ENCODE measurements at places on chromosomes 2 and 18.

- DNase-seq, result no peak
These were observed 65.4 kb upstream of the DSG1 start for GRCh38 chr18:31252522-31252921.

GRCh38 chr18:33914399-33914798, 310.3 kb downstream of the NOL4 start:
- no peak for DNase-seq

- DNase-seq, result no peak
These were observed 1247.5 kb upstream of the ACVR2A start for GRCh38 chr2:146597291-146597690.

GRCh38 chr18:14025306-14025940, 106.8 kb downstream of the ZNF519 start:
- no peak for DNase-seq

GRCh38 chr2:106122157-106122556, 71.9 kb downstream of the UXS1 start:
- no peak for DNase-seq

DNA sequence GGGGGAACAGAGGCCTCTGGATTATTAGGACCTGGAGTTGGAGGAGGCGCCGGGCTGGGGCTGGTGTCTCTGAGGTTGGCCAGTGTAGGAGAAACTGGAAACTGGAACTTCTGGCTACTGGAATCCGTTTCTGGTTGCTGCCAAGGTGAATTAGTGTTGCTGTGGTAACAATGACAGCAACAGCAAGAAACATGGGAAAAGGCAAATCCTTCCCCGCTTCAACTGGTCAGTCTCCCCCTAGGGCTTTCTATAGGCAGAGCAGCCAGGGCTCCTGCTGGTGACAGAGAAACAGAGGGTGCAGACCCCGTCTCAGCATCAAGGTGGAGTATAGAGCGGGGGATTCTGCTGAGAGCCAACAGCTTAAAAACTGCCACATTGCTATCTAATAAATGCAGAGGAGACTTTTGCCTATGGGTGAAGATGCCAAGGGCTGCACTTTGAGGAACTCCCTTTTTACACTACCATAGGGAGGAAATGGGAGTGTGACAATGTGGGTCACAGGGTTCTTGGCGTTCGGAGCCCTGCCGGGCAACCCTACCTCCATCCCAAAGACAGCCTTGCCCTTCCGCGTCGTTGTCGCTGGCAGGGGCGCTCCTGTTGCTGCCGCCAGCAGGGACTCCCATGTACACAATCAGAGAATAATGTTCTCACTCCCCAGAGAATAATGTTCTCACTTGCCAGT, 81.4 kb upstream of the CABLES1 start:
- peak; percentile 26 for DNase-seq

DNA sequence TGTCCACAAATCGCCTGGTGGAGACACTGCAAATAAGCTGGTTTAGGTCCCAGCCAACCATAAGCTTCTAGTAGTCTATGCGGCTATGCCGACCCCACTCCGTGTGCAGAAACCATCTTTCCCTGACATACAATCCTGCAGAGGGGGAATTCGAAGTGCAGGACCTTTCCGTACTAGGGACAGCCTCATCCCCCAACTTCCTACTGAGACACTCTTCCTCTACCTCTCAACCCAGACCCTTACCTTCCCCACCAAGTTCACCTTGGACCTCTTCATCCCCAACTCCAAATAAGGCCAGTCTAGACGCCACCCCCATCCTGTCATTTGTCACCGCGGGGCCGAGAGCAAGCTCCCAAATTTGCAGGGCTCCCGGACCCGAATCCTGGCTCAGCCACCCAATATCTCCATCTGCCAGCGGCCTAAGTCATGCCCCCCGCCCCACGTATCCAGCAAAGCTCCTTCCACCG, 496 bp downstream of the SUCLG1 start:
- no peak for DNase-seq

DNA sequence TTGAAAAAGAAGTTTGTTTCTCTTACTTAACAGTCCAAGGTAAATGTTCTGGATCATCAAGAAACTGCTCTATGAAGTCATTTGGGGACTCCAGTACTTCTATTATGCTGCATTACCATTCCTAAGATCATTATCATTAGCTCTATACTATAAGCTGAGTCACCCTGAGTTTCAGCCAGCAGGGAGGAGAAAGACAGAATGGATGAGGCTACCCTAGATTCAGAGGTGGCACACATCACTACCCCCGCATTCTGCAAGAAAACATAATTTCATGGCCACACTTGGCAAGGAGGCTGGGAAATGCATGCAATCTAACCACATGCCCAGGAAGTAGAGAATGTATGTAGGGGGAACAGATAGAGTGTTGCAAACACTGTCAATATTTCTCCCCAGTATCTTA, 16.6 kb upstream of the LNPK start:
- DNase-seq, result no peak

DNA sequence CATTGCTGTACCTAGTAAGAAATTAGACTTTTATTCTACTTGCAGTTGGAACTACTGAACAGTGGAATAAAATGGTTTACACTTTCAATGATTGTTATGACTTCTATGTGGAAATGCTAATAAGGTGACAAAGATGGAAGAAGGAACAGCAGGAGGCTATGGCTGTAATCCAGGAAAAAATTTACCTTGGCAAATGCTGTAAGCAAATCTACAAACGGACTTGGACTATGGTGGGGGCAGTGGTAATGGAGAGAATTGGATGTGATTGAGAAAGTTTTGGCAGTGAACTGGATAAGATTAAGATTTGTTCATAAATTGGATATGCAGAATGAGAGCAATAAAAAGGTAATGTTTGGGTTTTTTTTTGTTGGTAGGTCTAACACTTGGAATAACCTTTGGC, 111.0 kb upstream of the ERBB4 start:
- no peak for DNase-seq

GRCh38 chr2:127386764-127387654, 766 bp downstream of the MAP3K2 start:
- DNase-seq, result peak; percentile 82

GRCh38 chr18:1575084-1575483, 670.4 kb downstream of the ADCYAP1 start:
- DNase-seq, result no peak

- DNase-seq, result peak; percentile 48
These were observed 6.3 kb upstream of the KCNK3 start for GRCh38 chr2:26685989-26686839.

DNA sequence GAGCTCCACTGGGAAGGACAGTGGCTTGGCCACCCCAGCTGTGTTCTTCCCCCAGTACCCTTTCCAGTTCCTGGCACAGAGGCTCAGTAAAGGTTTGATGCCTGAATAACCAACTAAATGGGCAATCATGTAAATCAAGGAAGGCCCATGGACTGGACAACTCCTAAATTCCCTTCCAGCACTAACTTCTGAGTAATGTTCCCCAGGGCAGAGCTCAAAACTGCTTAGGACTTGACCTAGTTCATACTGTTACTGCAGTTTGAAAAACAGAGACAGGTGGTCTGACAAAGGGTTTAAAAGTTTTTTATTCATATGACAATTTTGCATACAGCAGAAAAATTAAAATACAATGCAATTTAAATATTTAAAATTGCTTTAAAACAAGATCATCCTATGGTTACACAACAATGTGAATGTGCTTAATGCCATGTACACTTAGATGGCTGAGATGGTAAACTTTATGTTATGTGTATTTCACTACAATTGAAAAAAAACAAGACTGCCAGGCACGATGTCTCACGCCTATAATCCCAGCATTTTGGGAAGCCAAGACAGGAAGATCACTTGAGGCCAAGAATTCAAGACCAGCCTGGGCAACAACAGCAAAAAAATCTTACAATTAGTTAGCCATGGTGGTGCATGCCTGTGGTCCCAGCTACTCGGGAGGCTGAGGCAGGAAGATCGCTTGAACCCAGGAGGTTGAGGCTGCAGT, 26.2 kb downstream of the PCBP1 start:
- no peak for DNase-seq

- no peak for DNase-seq
These were observed 22.9 kb downstream of the EPAS1 start for GRCh38 chr2:46320141-46320567.

DNA sequence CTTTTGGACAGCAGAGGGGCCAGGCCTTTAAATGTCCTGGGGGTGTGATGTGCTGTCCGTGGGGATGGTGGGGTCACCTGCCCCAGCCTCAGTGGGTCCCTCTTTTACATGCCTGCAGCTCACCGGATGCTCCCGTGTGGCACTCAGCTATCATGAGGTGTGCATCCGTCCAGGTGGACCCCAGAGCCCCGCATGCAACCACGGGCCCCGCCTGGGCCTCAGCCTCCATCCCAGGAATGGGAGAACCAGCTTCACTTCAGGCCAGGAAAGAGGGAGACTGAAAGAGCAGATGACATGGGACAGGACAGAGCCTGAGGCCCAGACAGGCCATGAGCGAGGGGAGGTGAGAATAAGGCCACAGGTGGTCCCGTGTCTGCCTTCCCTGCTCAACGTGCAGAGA, 37.5 kb downstream of the RAMP1 start:
- no peak for DNase-seq

- DNase-seq, result no peak
These were observed 40.8 kb downstream of the GTF3C3 start for GRCh38 chr2:196758474-196759377.

- DNase-seq, result no peak
These were observed 5.5 kb downstream of the TMEM37 start for GRCh38 chr2:119436993-119437772.

DNA sequence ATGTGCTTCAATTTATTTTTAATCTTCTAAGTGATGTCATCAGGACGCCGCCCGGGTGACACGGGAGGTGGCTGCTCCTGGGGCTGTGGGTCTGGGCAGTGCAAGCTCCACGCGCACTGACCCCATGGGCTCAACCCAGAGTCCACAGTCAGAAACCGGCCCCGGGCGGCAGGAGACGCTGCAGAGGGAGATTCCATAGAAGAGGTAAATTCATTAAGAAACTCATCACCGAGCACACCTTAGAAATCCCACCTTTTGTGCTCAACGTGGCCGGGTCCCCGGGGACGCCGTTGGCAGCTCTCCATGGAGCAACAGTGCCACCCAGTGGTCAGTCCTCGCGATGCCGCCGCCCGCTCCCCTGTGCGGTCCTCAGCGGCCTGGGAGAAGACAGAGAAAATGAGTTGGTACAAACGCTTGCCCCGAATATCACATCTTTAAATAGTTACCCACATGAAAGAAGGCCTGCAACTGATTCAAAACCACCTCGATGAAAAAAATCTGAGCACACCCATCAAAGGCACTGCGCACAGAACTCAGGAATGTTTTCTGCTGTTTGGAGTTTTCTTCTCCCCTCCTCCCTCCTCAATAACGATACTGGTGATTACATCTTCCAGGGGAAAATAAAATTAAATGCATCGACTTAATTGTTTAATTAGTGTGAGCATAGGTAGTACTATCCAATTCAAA, 92.6 kb downstream of the CMPK2 start:
- DNase-seq, result peak; percentile 76

DNA sequence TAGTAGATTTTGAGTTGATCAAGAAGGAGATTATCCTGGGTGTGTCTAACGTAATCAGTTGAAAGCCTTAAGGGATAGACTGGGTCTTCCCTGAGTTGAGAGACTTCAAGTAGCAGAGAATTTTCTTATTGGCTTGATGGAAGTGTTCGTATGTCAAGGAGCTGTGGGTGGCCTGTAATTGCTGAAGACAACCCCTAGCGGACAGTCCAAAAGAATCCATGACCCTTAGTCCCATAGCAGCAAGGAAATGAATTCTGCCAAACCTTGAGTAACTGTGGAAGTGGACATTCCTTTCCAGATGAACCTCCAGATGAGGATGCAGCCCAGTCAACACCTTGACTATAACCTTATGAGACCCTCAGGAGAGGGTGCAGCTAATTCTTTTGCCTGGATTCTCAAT, 786.3 kb downstream of the SOCS6 start:
- DNase-seq, result no peak

DNA sequence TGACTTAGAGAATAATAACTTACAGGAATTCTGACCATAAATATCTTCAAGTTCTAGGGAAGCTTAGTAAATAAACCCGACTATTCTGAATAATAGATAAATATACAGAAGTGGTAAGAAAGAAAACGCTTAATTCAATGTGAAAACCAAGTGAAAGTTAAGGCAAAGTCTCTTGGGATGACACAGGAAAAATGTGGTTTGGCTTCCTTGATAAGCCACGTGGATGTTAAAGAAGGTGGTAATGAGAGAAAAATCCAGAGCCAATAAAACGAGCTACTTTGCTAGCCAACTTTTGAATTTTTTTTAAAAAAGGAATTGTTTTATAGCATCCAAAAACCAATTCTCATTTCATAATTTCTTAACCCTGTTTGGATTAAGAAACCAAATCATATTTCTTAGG, 166.2 kb upstream of the VRK2 start:
- DNase-seq, result no peak

DNA sequence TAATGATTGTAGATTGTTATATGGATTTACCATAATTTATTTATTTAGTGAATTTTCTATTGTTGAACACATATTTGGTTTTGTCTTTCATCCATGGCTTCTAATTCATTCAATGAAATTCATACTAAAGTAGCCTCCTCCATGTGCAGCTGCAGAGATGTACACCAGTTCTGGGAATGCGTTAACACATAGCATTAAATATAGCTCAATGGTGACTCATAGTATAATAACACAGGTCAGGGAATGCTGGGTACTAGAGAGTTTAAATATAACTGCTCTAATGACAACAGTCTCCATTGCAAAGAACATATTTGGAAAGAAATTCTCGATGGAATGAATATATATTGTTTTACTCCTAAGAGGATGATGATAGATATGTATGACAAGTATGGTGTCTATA, 1190.2 kb upstream of the NRXN1 start:
- no peak for DNase-seq

DNA sequence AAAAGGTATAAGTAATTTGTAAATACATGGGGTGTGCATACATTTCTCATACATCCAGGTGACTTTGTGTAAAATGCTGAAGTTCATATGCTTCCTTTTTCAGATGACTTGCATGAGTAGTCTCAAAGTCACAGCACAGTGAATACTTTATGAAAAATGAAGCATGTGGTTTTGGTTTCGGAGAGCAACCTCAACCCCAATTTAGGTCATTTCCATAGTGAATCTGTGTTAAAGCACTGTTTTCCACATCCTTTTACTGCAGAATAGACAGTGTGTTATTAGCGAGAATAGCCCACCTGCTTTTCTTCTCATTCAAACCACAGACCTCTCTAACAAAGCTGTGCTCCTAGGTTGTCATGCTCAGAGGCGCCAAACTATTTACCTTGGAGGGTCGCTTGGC, 204.4 kb upstream of the RASGRP3 start:
- no peak for DNase-seq

- DNase-seq, result no peak
These were observed 7.5 kb upstream of the SP9 start for GRCh38 chr2:174327021-174327840.

GRCh38 chr2:73284296-73285158, at the start of gene FBXO41:
TSS of gene FBXO41 (minus strand) at chr2:73284478. CDS start at chr2:73269630, 14,848 bp downstream.
- DNase-seq, result peak; percentile 53

GRCh38 chr18:15165048-15165447, 417.1 kb downstream of the ANKRD30B start:
- DNase-seq, result no peak

- DNase-seq, result no peak
These were observed 762 bp downstream of the VPS4B start for GRCh38 chr18:63421514-63421913.
